LoVo (cell line): ENCODE measurements at places on chromosomes 16 and 17.
A peak's percentile ranks its signal among the peaks of the same experiment; 100 is the strongest.

DNA sequence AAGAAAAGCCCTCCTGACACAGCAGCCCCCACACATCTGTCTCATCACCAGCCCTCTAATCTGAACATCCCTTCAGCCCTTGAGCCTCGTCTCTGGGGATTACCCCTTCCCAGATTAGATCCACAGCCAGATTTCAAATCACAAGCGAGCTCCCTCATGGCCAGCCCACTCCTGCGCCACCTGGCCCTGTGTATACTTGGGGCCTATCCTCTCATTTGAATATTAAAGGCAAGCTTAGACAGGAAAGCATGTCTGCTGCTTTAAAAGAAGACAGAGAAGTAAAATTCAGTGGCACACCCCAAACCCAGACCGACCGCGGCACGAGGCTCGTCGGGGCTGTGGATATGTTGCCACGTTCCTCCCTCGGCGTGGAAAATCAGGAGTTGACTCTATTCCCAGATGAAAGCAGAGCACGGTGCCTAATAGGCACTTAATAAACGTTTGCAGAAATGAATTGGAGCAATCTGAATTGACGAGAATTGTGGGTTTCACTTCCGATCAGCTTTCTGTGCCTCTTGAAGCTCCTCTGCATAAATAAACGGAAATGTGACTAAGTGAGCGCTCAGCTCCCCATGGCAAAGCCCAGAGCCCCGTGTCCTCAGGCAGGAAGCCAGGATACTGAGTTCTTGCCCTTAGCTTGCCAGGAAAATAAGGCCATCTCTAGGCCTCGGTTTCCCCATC, 108.0 kb downstream of the CCDC182 start:
- no peak for DNase-seq

DNA sequence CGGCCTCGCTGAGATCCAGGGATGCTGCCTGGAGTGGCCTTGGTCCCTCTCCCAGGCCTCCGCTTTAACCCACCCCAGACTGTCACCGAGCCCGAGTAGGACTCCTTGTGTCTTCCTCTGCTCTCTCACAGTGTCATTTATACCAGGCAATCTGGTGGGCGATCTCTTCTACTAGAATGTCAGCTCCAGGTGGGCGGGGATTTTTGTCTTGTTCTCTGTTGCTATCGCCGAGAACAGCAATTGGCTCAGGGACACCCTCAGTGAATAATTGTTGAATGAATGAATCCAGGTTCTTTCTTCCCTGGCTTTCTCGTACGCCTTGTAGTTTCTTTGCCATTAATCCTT, 591 bp downstream of the DHX38 start:
- DNase-seq: no peak

- no peak for DNase-seq
Observed at GRCh38 chr17:73566905-73567782, 77.1 kb downstream of the SDK2 start.

DNA sequence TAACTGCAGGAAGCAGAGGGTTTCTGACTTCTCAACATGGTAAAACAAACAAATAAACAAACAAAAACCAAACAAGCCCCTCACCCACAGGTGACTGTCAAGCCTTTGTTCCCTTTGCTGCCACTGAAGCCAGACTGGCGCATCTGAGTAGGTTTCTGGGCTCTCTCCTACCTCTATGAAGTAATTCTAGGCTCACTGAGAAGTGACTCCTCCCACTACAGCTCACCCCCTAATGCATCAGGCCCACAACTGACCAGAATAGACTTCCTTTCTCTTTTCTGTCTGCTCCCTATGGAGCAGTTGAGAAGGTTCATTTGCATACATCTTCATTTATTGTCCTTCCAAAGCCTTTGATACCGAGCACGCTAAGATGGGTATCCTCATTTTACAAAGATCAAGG, 77.0 kb upstream of the CCL2 start:
- no peak for DNase-seq

- DNase-seq: no peak
Observed at GRCh38 chr17:44859701-44860100, 12.0 kb downstream of the HIGD1B start.

DNA sequence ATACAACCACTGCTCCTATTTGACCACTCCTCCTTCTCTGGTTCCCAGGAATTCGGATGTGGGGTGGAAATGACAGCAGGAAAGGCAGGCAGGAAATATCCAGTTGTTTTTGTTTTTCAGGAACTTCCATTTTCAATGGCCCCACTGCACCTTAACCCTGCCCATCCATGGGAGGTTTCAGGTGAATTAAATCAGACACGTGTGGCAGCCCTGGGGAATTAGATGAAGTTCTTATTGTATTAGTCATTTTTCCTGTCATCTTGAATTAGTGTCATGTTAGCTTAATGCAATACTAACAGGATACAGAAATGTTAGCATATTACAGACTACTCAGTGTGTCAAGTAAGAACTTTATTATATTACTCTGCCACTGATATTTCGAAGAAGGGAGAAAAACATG, 146.4 kb downstream of the CHD9NB start:
- no peak for DNase-seq

DNA sequence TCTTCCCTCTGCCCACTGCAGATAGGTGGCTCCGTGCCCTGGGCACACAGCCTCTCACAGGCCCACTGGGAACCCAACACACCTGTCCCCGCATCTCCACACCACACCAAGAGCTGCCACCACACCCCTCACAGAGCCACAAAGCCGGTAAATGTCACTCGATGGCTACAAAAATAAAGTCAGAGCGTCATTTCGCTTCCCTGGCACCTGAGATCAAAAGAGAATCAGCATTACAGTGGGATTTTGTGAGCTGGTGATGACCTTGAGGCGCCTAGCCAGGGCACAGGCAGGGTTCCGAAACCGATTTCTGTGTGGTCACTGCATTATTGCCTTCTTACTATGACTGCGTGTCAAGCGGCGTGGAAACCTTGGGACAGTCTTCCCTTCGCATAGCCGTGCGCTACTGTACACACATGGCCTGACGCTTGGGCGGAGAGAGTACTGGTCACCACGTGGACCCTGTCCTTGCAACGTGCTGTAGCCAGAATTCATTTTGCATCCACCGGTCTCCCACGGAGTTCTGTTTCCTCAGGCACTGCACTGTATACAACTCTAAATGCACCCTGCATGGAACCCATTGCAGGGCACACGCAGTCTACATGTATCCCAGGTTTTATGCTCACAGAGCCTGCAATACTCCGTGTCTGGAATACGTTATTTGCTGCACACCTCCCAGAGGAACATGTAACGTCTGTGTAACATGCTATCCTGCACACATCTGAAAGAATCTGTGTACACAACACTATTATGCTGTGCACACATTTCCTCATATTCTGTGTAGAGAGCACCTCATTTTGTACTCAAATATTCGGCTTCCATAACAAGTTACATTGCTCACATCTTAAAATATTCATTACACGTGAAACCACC, 5.8 kb upstream of the FOXF1 start:
- no peak for DNase-seq

- DNase-seq: no peak
Observed at GRCh38 chr16:89565506-89566372, 5.3 kb downstream of the RPL13 start.

GRCh38 chr17:70239391-70239826, 70.1 kb downstream of the KCNJ2 start:
- DNase-seq: no peak

DNA sequence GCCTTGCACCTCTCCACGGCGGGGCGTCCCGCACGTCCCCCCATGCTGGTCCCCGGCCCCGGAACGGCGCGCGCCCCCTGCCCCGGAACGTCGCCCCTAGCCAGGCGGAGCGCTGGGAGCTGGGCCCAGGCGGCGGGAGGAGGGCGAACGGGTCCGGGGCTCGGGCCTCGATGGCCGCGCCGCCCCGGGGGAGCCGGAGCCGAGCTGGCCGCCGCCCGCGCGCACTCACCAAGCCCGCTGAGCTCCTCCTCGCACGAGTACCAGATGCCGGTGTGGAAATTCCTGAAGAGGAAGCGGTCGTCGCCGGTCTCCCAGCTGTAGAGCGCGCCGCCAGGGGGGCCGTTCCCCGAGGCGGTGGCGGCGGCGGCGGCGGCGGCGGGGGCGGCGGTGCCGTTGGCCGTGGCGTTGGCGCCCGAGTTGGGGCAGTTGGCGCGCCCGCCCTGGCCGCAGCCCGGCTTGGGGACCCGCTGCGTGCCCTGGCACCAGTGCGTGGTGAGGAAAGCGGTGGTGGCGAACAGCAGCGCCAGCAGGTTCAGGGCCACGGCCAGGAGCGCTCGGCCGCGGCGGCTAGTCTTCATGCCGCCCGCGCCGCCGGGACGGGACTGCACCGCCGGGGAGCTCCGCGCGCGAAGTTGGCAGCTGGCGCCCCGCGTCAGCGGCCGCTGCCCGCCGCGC, 530 bp downstream of the GSG1L start:
- DNase-seq: no peak

DNA sequence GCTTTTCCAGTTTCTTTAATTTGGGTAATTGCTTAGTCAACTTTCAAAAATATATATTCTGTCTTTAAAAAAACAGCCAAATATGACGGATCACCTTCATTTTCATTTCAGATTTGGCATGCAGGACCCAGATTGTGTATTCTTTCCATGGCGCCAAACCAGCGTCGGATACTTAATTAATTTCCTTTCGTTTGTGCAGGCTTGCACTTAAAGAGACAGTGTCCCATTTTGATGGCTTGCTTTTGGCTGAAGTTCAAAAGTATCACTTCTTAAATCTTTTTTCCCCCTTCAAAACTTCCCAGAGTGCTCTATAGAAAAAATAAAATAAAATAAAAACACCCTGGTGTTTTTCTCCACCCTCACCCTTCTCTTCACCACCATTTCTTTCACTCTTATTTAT, 394.5 kb upstream of the SOX9 start:
- no peak for DNase-seq

DNA sequence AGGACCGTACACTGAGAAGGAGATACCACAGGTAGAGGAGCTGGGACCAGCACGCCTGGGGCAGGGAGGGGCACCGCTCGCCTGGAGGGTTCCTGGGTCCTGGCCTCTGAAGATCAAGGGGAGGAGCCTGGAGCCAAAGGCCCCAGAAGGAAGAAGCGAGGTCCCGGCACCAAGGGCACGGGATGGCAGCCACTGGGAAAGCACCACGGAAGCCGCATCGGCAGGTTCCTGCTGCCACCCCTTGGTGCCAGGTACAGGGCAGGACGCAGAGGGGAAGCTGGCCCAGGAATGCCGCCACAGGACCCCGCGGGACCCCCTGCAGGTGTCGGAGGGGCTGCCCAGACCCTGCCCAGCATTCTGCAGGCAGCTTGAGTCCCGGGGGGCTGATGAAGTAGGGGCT, 42.5 kb upstream of the CBFA2T3 start:
- no peak for DNase-seq

- DNase-seq: peak; percentile 36
Observed at GRCh38 chr17:55495239-55495638, 16.0 kb downstream of the SMIM36 start.

- DNase-seq: no peak
Observed at GRCh38 chr17:16459855-16460550, 32.0 kb downstream of the LRRC75A start.

DNA sequence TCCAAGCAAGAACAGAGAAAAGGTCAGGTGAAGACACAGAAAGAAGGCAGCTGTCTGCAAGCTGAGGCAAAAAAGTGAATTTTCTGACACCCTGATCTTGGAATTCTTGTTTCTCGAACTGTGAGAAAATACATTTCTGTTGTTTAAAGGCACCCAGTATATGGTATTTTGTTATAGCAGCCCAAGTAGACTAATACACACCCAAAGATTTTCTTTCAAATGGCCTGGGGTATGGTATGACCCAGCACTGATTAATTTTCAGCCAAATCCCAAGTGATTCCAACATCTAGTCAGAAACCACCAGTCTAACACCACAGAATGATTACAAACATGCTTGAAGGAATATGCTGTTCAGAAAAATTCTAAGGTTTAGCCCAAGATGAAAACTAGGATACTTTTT, 36.8 kb downstream of the TRIM37 start:
- DNase-seq: no peak

DNA sequence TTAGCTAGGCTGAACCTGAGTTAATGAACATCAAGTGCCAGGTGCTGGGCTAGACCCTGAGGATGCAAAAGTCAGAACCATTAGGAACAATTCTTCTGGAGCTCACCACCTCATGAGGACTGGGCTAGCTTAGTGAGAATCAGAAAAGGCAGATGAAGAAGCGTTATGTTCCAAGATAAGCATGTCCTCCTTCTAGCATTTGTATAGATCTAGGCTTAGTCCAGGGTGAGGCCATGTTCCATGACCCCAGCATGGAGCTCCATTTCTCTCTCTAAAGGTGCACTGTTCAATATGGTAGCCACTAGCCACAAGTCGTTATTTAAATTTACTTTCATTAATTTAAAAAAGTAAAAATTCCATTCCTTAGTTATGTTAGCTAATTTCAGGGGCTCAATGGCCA, 365.3 kb upstream of the CCL2 start:
- DNase-seq: no peak

DNA sequence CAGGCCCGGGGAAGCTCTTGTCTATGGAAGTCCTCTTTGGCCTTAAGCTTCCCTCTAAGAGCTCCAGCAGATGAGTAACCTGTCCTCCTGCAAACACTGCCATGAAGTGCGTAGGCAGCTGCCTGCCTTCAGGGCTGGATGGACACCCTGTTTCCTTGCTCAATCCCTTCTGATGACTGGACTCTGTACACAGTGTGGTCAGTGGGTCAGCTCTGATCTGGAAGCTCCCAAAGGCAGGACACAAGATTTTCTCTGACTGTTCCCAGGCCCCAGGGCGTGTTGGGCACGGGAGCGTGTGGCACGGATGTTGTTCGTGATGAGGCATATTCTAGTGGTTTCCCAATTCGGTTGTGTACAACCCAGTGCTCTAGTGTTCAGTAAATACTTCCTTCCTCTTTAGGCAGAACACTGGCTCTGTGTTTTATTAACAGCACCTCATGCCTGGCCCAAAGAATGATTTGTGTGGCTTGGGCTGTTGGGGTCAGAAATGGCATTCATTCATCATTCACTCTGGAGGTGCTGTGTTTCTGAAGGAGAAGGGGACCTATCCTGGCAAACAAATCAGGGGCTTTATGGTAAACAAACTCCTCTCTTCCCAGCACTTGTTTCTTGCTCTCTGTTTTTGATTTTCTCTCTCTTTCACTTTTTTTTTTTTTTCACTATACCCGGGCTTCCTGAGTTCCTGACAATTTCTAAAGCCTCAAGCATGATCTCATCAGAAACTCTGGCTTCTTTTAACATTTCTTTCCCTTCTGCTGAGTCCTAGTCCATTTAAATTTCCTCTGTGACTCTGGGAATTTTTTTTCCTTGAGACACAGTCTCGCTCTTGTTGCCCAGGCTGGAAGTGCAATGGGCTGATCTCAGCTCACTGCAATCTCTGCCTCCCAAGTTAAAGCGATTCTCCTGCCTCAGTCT, 12.0 kb upstream of the RNF157 start:
- DNase-seq: no peak

- no peak for DNase-seq
Observed at GRCh38 chr17:27521281-27522027, 65.2 kb downstream of the KSR1 start.

GRCh38 chr16:88333848-88334777, 48.6 kb upstream of the ZNF469 start:
- no peak for DNase-seq

DNA sequence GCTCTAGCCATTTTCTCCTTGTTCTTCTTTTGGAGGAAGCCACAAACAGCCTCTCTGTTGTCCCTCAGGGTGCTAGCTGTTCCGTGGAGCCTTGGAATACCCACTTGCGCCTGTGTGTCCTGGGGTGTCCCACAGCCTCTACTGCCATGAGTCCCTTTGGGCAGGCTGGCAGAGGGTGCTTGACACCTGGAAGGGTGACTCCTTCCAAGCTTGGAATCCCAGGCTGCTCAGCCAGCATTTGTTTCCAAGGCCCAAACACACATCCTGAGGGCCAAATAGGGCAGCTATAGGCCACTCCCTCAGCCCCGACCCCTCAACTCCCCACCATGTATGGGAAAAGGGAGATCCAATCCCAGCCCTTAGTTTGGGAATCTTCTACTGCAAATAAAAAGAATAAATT, 14.9 kb downstream of the ZNHIT3 start:
- DNase-seq: no peak

GRCh38 chr16:57628008-57628781, at the start of gene ADGRG1:
TSS of gene ADGRG1 (plus strand) at chr16:57628630. CDS start at chr16:57650288, 21,658 bp downstream.
- DNase-seq: peak; percentile 45
